ENCODE measurements at places on chromosomes 4 and X.

DNA sequence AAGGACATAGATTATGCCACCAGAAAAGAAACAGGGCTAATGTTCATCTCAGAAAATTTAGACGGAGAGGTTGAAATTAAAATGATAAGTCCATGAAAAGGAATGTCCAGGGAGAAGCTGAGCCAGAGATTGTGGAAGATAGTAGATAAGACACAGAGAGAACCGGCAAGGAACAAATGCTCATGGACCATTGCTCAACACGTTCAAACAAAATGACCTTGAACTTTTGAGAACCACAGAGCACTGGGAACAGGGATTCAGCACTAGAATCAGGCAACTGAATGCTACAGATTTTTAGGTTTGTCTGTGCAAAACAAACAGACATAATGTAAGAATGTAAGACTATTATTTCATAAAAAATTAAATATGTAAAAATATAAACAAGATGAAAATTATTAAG, 206.3 kb downstream of the PDGFC start:
- no peak for DNase-seq

DNA sequence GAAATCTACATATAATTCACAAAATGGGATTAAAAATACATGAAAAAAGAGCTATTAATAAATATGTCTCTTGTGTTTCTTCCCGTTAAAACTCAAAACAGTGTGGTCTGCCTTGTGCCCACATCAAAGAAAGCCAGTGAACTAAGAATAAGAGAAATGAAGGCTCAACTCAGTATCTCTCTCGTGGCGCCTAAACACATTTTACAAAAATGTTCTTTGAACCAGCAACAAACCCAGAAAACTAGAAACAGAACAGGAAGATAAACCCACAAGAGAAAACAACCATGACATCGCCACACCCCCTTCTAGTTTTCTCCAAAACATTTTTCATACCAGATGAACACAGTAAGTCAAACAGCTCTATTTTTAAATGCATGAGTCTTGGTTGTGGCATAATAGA, 130.1 kb downstream of the DCHS2 start:
- DNase-seq, result no peak

DNA sequence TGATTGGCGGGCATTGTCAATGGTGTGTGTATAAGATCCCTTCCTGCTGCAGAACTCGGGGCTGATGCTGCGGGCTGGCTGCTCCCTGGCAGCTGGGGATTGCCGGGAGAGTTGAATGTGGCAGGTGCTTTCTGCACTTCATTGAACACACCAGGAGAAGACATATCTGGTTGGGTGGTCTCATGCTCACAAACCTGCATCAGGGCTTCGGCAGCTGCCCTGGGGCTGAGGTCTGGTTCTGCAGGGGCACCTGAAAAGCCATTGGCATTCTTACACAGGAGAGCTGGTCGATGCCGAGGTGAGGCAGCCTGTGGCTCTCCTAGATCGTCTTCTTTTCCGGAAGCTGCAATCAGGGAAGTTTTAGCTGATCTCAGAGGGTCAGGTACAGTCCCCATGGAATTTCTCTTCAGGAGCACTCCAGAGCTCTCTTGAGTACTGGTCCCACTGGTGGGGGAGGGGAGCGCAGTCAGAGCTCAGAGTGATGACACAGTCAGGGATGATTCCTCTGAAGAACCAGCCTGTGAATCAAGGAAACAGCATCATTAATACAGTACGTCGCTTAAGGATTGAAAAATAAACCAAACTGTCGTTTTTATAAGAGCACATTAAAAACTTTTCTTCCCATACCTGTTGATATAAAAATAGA, 57.8 kb downstream of the GPRIN3 start:
- DNase-seq, result no peak

DNA sequence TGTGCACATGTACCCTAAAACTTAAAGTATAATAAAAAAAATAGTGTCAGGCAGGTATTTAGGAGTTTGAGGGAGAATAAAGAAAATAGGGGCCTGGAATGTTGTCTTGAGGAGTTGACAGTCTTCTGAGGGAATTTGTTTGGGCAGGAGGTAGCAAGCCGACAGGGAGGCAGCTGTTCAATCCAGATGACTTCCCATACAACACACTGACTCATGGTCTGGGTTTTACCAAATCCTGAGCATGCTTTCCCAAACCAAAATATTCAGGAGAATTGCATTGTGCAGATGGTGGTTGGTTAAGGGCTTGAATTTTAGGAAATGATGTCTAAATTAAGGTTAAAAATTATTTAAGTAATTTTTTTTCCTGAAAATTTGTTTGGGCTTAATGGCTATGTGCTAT, 430.0 kb downstream of the INPP4B start:
- DNase-seq, result no peak

DNA sequence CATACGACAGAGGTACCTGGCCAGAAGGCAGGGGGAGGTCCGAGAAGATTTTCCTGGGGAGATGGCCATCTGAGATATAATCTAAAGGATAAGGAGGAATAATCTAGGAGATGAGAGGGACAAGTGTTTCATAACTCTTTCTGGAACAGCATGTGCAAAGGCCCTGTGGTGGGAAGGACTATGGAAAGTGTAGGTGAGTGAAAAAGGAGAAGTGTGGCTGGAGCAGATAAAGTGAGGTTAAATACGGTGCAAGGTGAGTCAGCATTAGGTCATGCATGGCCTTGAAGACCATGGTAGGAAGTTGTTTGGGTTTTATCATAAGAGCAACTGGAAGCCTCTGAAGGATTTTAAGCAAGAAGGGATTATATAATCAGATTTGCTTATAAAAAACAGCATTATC, 34.6 kb upstream of the MTM1 start:
- no peak for DNase-seq

- no peak for DNase-seq
Measured at GRCh38 chrX:40872351-40872750, 137.0 kb upstream of the MED14 start.

DNA sequence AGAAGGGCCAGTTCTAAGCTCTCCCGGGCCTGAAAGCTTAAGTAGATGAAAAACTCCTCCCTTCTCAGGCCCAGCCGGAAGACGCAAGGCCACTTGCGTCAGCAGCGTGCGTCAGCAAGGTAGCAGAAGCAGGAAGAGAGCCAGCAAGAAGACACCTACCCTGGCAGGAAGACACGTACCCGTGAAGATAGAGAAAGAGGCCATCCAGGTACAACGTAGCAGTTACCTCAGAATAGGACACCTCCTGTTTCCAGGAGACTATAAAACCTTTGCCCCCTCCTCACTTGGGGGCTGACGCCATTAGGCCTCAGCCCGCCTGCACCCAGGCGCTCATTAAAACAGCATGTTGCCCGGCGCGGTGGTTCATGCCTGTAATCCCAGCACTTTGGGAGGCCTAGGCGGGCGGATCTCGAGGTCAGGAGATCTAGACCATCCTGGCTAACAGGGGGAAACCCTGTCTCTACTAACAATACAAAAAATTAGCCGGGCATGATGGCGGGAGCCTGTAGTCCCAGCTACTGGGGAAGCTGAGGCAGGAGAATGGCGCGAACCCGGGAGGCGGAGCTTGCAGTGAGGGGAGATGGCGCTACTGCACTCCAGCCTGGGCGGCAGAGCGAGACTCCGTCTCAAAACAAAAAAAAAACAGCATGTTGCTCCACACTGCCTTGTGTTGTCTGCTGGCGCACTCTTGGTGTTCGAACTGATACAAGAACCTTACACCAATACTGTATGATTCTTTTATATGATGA, 242.7 kb upstream of the NWD2 start:
- no peak for DNase-seq

GRCh38 chr4:1294891-1295290, 5.2 kb downstream of the MAEA start:
- DNase-seq, result no peak

- DNase-seq, result no peak
Measured at GRCh38 chrX:103201041-103201440, 13.9 kb upstream of the BEX4 start.

- DNase-seq, result no peak
Measured at GRCh38 chrX:37424000-37424429, 74.9 kb downstream of the PRRG1 start.

- DNase-seq, result no peak
Measured at GRCh38 chr4:32988165-32988811, 2268.1 kb downstream of the PCDH7 start.

DNA sequence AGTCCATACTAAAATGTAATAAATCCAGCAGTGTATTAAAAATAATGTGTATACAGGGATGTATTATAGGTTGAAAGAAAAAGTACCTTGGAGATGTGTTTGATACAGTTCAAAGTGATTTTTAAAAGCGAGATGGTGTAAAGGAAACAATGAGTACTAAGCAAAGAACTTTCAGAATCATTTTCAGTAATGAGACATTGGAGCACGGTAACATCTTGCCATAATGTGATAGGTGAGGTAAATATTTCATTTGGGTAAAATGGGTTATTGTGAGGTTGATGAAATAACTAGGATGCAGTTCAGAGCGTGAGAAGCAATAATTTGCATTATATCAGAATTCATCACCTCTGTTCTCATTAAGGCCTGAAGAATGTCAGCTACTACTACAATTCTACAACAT, 25.9 kb downstream of the EIF2S3 start:
- DNase-seq, result no peak

DNA sequence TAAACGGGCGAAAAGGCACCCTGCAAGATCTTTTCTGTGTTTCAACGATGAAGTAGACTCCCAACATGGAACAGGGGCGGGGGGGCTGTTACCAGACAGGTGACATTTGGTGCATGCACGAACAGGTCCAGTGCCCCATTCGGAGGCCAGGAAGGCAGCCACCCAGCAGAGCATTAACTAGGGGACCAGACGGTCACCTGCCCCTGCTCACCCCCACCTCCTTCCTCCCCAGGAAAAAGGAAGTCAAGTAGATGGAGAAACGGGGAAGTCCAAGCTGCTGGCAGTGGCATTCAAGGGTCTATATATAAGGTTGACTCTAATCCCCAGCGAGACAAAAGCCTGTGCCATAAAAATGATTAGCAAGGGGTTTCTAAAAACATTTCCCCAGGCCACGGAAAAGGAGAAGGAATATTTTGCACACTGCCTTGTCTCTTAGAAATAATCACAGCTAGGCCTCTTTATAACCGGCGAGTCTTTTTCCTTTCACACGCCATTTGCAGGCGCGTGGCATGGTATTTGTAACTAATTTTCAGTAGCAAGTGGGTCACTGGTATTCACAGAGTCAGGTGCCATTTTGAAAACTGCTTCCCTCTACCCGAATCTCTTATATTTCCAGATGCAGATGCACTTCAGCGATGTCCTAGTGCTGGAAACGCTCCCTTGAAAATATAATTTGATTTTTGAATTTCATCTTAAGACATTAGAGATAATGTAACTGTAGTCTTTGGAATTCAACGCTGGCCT, 1.2 kb upstream of the TMSB4X start:
- no peak for DNase-seq

- DNase-seq, result no peak
Measured at GRCh38 chrX:39955625-39956024, 142.1 kb downstream of the BCOR start.

GRCh38 chr4:85784348-85784747, 309.4 kb downstream of the ARHGAP24 start:
- no peak for DNase-seq

GRCh38 chr4:62460329-62460728, 1260.2 kb downstream of the ADGRL3 start:
- DNase-seq, result no peak

- DNase-seq, result no peak
Measured at GRCh38 chrX:20451929-20452328, 185.2 kb upstream of the RPS6KA3 start.

GRCh38 chr4:61049018-61049417, 151.1 kb upstream of the ADGRL3 start:
- no peak for DNase-seq

GRCh38 chr4:125434136-125434535, 119.4 kb downstream of the FAT4 start:
- DNase-seq, result peak; percentile 11

GRCh38 chr4:110484029-110484428, 8.1 kb downstream of the ENPEP start:
- DNase-seq, result no peak

DNA sequence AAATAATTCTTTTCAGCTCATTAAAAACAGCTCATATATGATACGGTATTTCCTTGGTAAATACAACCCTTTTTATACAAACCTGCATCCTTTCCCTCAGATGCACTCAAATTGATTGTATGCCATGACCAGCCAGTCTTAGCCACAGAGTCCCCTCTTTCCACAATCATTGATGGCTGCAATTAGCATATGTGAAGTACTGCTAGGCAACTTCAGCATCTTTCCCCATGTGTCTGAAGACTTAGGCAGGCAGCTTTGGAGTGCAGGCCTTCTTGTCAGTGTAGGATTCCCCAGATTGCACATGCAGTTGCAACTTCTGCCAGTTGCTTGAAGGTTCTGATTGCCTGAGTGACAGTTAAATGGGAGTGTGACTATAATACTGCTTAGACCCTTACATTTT, 15.6 kb upstream of the MBNL3 start:
- no peak for DNase-seq

- DNase-seq, result no peak
Measured at GRCh38 chr4:147950841-147951240, 219.0 kb downstream of the ARHGAP10 start.

DNA sequence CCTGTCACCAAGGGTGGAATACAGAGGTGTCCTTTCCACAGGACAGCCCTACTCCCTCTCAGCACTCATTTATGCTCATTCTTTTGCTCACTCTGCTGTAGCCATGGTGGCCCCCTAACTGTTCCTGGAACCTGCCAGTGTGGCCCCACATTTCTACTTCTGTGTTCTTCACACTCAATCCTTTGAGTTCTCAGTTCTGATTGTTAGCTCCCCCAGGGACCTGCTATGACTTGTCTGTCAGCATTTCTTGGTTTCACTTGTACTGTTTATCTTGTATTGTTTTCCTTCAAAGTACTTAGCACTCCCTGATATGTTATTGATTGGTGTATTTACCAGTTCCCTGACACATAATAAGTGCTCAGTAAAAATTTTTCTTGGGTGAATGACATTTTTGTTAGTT, 14.9 kb downstream of the VBP1 start:
- no peak for DNase-seq

GRCh38 chr4:143282211-143282707, 54.4 kb upstream of the GAB1 start:
- DNase-seq, result no peak

Measured in GM04503 (cell line).